Osteocyte (in vitro differentiated cells): ENCODE measurements at places on chromosomes 2 and 18. TPM values are rescaled to one million over a fixed set of nuclear protein-coding genes. Genes with fewer than 3 reads are reported as not detected.

Gene RAX
- total RNA-seq = not detected in 2 replicates

Gene ERMN
- total RNA-seq = not detected in 2 replicates

Gene C1QL2
- total RNA-seq = not detected in 2 replicates

Gene IL18R1
- 0.26 and 0.38 TPM in 2 replicates for total RNA-seq

Gene LHCGR
- total RNA-seq = not detected in 2 replicates

Gene PCGF1
- total RNA-seq = 32.2 and 32.5 TPM in 2 replicates

Gene RSAD2
- not detected in 2 replicates for total RNA-seq

Gene TGIF1
- total RNA-seq = 83.0 and 90.7 TPM in 2 replicates
